Left ventricle myocardium superior (tissue), 1 donor: ENCODE measurements at places on chromosomes 12 and 14. TPM values are rescaled to one million over a fixed set of nuclear protein-coding genes. Genes with fewer than 3 reads are reported as not detected.
A peak's percentile ranks its signal among the peaks of the same experiment; 100 is the strongest.

The BCL2L14 gene
- total RNA-seq, result not detected

- DNase-seq, result no peak
These were observed 521.3 kb upstream of the TMEM132C start for GRCh38 chr12:127745469-127746212.

DNA sequence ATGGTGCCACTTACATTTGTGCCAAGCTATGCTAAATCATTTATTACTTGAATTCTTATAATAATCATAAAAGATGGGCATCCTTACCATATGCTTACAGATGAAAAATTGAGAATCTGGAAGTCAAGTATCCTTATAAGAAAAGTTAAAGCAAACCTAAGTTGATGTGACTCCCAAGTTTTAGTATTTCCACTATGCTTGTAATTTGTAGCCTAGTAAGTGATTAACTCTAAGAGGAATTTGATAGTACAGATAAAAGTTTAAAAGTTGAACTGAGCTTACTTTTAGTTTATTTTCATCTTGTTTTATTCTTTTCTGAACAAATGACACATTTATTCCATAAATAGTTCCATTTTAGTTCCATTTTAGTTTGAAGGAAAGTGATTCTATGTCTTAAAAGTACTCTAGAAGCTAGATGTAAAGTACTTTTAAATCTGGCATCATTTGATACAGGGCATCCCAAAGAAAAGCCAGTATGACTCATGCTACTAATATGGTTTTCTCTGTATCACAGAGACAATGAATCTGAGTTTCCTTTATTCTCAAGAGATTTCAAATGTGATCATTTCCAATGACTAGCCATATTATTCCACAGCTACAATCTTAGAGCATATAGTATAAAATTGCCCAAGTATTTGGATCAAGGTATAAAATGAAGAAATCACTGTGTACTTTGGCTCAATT is 596.0 kb downstream of the SLC16A7 start:
- no peak for DNase-seq

DNA sequence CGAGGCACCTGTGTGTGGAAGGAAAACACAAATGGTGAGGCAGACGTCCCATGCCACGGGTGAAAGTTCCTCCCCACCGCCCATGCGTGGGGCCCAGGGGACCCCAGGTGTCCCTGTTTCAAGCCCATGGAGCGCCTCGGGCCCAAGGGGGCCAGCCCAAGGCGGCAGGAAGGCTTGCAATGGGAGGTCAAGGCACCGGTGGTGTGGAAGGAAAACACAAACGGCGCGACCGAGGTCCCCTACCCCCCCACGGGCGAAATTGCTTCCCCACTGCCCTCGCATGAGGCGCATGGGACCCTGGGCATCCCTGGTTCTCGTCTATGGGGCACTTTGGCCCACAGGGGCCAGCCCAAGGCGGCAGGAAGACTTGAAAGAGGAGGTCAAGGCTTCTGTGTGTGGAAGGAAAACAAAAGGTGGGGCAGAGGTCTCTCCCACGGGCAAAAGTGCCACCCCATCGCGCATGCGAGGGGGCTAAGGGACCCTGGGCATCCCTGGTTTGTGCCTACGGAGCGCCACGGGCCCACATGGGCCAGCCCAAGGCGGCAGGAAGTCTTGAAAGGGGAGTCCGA is 379.4 kb downstream of the ALG10 start:
- DNase-seq, result peak; percentile 8

- DNase-seq, result no peak
These were observed 29.0 kb downstream of the CDK17 start for GRCh38 chr12:96371138-96371789.

- DNase-seq, result no peak
These were observed 680 bp downstream of the NECAP1 start for GRCh38 chr12:8082808-8083100.

GRCh38 chr12:8622646-8623045 is 10.0 kb upstream of the AICDA start:
- DNase-seq, result no peak

- DNase-seq, result peak; percentile 41
These were observed 43.0 kb upstream of the GSG1 start for GRCh38 chr12:13146336-13146938.

DNA sequence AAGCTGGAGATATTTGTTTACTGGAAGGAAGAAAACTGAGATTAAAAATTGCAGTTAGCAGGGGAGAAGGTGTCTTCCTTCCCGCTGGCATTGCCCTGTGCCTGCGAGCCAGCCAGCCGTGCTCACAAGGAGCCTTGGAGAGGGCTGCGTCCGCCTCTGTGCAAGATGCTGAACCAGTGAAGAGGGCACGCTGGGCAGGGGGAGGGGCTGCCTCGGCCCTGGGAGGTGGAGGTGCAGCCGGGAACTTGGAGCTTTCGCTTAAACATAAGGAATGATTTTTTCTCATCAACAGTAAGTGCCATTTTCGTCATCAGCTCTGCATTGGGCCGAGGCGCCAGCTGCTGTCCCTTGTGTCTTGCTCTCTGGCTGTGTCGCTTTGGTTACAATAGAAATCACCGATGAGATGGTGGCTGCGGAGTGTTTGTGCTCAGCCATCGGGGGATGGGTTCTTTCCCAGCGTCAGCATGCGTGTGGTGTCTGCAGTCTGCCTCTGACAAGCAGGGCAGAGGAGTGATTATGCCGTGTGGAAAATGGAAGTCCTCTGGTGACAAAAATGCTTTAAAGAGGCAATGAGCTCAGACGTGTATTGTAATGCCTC is 97.3 kb downstream of the ESR2 start:
- DNase-seq, result peak; percentile 75

- no peak for DNase-seq
These were observed 490 bp downstream of the PRORP start for GRCh38 chr14:35122696-35123387.

- peak; percentile 73 for DNase-seq
These were observed 143.7 kb upstream of the FRMD6 start for GRCh38 chr14:51507906-51508511.

DNA sequence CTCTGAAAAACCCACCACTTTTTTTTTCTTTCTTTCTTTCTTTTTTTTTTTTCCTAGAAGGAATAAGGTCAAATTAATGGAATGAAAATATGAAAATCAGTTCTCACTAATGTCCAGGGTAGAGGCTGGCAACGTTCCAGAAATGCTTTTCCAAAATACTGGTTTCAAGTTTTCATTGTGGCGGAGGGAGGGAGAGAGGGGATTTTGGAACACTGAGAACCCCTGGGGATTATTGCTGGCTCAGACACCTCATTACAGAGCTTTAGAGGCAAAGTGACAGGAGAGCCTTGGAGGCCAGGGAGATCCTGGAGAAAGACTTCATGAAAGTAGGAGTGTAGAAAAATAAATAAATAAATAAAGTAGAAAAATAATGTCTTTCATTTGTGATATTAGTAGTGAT is 45.4 kb downstream of the ALX1 start:
- no peak for DNase-seq

DNA sequence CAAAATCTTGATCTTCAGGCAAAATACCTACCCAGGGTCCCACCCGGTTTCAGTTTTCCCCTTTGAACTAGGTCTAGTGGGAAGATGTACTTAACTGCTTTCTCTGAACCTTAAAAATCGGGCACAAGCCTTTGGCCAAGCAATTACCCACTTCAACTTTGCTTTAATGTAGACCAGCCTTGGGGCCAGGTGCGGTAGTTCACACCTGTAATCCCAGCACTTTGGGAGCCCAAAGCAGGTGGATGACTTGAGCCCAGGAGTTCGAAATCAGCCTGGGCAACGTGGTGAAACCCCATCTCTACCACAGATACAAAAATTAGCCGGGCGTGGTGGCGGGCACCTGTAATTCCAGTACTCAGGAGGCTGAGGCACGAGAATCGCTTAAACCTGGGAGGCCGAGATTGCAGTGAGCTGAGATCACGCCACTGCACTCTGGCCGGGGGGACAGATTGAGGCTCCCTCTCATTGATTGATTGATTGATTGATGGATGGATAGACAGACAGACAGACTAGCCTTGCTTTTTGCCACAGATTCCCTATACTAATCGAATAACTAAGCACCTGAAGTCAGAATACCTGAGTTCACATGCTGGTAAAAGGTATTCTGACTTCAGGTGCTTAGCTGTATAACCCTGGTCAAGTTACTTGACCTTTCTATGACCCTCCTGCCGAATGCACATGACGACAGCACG is 1.9 kb downstream of the CLIP1 start:
- DNase-seq, result no peak

The KLRC1 gene
- total RNA-seq, result 0.32 TPM

The KERA gene
- not detected for total RNA-seq

The NOXRED1 gene
- total RNA-seq, result 0.15 TPM

DNA sequence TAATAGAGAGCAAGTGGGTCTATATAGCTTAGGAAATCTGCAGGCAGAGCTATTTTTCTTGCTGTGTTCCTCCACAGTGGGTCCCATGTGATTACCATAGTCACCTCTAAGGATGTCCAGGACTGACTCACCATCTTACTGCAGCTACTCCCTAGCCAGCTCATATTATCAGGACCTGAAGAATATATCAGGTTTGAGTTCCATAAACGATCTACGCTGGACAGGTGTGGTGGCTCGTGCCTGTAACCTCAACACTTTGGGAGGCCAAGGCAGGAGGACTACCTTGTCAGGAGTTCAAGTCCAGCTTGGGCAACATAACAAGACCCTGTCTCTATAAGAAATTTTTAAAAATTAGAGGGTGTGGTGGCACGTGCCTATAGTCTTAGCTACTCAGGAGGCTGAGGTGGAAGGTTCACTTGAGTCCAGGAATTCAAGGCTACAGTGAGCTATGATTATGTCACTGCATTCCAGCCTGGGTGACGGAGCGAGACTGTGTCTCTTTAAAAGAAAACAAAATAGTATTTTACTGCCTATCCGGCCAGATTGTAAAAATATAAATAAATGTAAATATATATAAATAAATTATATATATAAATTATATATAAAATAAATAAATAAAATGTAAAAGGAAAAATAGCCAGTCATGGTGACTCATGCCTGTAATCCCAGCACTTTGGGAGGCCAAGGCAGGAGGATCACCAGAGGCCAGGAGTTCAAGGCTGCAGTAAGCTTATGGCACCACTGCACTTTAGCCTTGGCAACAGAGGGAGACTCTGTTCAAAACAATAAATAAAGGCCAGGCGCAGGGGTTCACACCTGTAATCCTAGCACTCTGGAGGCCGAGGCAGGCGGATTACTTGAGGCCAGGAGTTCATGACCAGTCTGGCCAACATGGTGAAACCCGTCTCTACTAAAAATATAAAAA is 6.9 kb upstream of the SPRYD4 start:
- DNase-seq, result no peak

DNA sequence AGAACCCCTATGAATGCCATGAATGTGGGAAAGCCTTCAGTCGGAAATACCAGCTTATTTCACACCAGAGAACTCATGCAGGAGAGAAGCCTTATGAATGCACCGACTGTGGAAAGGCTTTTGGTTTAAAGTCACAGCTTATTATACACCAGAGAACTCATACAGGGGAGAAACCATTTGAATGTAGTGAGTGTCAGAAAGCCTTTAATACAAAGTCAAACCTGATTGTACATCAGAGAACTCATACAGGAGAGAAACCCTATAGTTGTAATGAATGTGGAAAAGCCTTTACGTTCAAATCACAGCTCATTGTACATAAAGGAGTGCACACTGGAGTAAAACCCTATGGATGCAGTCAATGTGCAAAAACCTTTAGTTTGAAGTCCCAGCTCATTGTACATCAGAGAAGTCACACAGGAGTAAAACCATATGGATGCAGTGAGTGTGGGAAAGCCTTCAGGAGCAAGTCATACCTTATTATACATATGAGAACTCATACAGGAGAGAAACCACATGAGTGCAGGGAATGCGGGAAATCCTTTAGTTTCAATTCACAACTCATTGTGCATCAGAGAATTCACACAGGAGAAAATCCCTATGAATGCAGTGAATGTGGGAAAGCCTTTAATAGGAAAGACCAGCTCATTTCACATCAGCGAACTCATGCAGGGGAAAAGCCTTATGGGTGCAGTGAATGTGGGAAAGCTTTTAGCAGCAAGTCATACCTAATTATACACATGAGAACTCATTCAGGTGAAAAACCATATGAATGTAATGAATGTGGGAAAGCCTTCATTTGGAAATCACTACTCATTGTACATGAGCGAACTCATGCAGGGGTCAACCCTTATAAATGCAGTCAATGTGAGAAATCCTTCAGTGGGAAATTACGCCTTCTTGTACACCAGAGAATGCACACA is 22.3 kb downstream of the ZNF268 start:
- no peak for DNase-seq

- DNase-seq, result no peak
These were observed 1089.8 kb downstream of the FLRT2 start for GRCh38 chr14:86619726-86620125.

GRCh38 chr12:110141389-110141788 is 17.2 kb downstream of the IFT81 start:
- DNase-seq, result peak; percentile 62

- DNase-seq, result no peak
These were observed 10.4 kb upstream of the OSBPL8 start for GRCh38 chr12:76569685-76570604.

DNA sequence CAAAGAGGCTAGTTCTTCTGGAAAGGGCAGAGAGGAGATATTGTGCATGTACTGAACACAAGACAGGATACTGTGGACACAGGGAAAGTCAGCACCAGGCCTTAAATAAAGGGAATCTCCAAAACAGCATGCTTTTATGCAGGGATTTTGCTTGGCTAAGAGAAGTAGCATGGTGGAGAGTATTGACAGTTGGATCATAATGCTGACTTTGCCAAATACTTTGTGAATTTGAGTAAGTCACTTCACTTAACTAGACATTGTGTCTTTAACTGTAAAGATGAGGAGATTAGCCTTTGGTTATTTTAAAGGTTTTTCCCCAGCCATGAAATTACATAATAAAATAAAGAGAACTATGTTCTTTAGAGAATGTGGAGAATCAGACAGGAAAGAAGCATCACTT is 24.5 kb downstream of the GALNT8 start:
- DNase-seq, result no peak

- peak; percentile 64 for DNase-seq
These were observed 33.2 kb upstream of the STRN3 start for GRCh38 chr14:31059152-31059924.

- DNase-seq, result no peak
These were observed 516 bp downstream of the NINJ2 start for GRCh38 chr12:662566-663292.

DNA sequence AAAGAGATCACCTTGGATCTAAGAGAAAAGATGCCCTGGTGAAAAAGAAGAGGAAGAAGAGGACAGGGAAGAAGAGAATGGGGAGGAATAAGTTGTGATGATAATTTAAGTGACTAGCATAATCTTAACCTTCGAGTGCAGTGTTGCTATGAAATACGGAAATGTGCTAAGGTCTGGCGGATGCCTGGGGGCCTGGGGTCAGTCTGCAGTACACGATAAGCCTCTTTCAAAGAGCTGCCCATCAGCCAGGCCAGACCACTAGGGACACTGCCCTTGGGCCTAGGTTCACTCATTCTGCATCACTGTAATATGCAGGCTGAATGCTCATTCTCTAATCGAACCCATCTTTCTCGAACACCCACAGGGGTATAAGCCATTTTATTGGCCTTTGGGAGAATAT is 83.4 kb downstream of the PLEKHG3 start:
- no peak for DNase-seq

The JDP2 gene
- 24.7 TPM for total RNA-seq

The IFNG-AS1 gene
- not detected for total RNA-seq

DNA sequence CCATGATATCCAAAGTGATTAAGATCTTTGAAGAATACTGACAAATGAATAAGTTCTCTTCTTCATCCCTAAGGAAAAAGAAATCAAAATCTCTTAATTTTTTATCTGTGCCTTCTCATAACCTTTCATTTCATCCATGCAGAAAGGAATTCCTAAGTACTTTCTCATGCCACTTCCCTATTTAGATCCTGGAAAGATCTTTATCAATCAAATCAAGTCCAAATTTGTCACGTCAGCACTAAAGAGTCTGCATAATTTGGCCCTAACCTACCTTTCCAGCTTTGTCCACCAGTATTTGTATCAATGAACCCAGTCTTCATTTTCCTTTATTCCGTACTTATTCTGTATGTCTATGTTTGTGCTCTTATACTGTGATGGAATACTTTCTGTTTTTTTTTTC is 41.2 kb downstream of the VEZT start:
- DNase-seq, result no peak
